Motor neuron (in vitro differentiated cells): ENCODE measurements at places on chromosomes 13 and 19. TPM values are rescaled to one million over a fixed set of nuclear protein-coding genes. Genes with fewer than 3 reads are reported as not detected.

ZNF221 gene
- 9.8 and 11.2 TPM in 2 replicates for total RNA-seq

PPP2R1A gene
- total RNA-seq, result 168 and 193 TPM in 2 replicates

REX1BD gene
- total RNA-seq, result 43.6 and 51.7 TPM in 2 replicates

ZNF229 gene
- 13.9 and 16.4 TPM in 2 replicates for total RNA-seq

KLF2 gene
- total RNA-seq, result not detected in 2 replicates

PPP1R12C gene
- 47.2 and 54.1 TPM in 2 replicates for total RNA-seq

GIPC3 gene
- 0.09 and 0.10 TPM in 2 replicates for total RNA-seq

MEIOSIN gene
- 0.14 TPM in 1 of 2 replicates, not detected in the other for total RNA-seq

PKN1 gene
- 50.1 and 63.1 TPM in 2 replicates for total RNA-seq

NLRP11 gene
- 0.24 TPM in 1 of 2 replicates, not detected in the other for total RNA-seq

SIGLEC5 gene
- total RNA-seq, result not detected in 2 replicates

GDF15 gene
- 92.1 and 142 TPM in 2 replicates for total RNA-seq

CCDC194 gene
- 0.23 TPM in 1 of 2 replicates, not detected in the other for total RNA-seq

ATXN8OS gene
- total RNA-seq, result 0.96 TPM in 1 of 2 replicates, not detected in the other

F10 gene
- total RNA-seq, result 0.57 and 1.0 TPM in 2 replicates

DPRX gene
- not detected in 2 replicates for total RNA-seq

UPK1A gene
- 0.14 TPM in 1 of 2 replicates, not detected in the other for total RNA-seq

PTPRH gene
- 9.0 and 9.3 TPM in 2 replicates for total RNA-seq

POP4 gene
- total RNA-seq, result 44.4 and 48.6 TPM in 2 replicates

RASIP1 gene
- 0.36 and 0.45 TPM in 2 replicates for total RNA-seq

SIGLEC7 gene
- 0.68 and 1.2 TPM in 2 replicates for total RNA-seq

UQCR11 gene
- total RNA-seq, result 109 and 142 TPM in 2 replicates

SCAF1 gene
- 22.3 and 33.0 TPM in 2 replicates for total RNA-seq

PSG7 gene
- total RNA-seq, result 0.71 and 0.78 TPM in 2 replicates

ALOX5AP gene
- total RNA-seq, result 0.75 TPM in 1 of 2 replicates, not detected in the other

TPTE2 gene
- total RNA-seq, result 0.30 TPM in 1 of 2 replicates, not detected in the other

ZNF432 gene
- total RNA-seq, result 23.8 and 30.5 TPM in 2 replicates

MYO9B gene
- total RNA-seq, result 30.0 and 42.8 TPM in 2 replicates

MATK gene
- 0.44 and 0.60 TPM in 2 replicates for total RNA-seq

SOX21 gene
- not detected in 2 replicates for total RNA-seq
